SIG-M5 (cell line): ENCODE measurements at places on chromosomes 1 and 21.

DNA sequence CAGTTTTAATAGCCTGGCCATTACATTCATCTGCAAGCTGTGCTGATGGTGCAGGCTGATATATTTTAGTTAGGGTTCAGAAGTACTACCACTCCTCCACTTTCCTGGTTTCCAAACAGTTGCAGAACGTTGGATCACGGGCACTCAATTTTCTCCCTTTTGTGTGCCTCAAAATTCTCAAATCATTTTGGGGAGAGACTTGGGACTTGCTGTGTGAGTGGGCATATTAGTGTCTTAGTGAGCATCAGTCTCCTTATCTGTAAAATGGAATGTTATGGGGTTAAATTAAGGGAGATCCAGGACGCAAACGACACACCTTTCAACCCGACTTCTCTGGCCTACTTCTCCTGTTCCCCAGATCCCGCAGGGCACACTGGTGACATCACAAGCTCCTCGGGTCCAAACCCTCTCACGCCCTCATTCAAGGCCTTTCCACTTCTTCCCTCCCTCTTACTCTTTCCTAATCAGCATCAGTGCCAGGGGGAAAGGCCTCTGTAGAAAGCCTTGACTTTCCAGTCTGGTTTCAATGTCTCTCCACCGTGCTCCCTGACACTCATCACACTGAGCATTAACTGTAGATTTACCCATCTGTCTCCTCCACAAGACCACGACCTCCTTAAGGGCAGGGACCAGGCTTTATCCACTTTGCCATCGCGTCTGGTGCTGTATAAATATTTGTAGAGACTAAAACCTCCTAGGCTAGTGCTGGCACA is 1.2 kb downstream of the PIGP start:
- no peak for DNase-seq

- no peak for DNase-seq
Observed at GRCh38 chr1:211296396-211296795, 30.2 kb upstream of the TRAF5 start.

GRCh38 chr1:99886841-99887240 is 36.7 kb downstream of the AGL start:
- DNase-seq = no peak

DNA sequence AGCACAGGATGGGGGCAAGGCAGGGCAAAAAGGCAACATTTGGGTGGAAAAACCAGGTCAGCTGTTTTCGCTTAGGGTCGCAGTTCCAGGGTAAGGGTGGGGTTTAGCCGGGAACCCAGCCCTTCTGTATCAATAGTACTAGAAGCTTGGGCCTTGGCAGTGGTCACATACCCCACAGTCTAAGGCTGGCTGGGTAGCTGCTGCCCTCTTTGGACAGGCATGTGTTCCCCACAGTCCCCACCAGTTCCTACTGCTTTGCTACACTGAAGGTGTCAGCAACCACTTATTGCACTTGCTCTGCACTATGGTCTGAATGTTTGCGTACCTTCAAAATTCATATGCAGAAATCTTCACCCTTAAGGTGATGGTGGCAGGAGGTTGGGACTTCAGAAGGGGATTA is 349.8 kb downstream of the LTN1 start:
- no peak for DNase-seq

DNA sequence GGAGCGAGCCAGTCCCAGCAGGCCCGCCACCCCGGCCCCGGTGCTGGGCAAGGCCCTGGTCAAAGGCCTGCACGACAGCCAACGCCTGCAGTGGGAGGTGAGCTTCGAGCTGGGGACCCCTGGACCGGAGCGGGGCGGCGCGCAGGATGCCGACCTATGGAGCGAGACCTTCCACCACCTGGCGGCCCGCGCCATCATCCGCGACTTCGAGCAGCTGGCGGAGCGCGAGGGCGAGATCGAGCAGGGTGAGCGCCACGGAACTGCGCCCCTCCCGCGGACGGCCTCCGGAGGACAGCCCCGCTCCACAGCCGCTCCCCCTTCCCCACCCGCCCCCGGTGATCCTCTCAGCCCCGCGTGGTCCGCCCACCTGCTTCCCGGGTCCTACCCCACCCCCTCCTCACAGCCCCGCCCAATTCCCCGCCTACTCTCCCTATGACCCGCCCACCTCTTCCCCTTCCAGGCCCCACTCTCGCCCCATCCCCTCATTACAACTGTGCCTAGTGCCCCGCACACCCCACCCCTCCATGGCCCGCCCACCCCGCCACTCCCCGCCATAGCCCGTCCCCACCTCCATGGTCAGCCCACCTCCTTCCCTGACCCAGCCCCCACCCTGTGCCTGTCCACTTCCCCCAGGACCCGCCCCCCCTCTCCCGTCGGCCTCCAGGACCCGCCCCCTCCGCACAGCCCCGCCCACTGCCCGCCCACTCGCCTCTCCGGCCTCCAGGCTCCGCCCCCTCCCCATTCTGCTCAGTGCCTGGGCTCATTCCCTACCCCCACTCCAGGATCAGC is 52.7 kb downstream of the VWA5B1 start:
- no peak for DNase-seq

GRCh38 chr1:103517380-103518047 is 8.0 kb upstream of the RNPC3 start:
- DNase-seq = no peak

DNA sequence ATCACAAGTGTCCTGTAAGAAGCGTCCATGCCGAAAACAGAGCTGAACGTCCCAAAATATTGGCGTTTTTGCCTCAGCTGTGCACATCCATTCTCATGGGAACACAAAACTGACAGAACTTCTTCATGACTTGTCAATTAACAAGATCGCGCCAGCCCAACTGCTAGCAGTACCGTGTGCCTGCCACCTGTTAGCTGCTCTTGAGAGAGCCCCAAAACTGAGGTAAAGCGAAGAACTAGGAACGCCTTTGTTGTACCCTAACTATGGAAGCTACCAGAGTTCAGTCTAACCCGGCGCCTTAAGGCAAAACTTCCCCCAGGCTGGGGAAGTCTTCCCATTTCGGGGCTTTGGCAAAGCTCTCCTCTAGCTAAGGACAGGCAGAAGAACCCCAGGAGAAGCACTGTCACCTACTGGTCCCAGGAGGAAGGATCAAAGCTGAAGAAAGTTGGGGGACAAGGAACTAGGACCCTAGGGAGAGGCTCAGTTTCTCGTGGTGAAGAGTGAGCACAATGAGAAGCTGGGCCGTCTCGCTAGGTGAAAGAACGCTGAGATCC is 719 bp downstream of the EYA3 start:
- no peak for DNase-seq

GRCh38 chr1:157994704-157995582 is 1.5 kb downstream of the KIRREL1 start:
- no peak for DNase-seq

DNA sequence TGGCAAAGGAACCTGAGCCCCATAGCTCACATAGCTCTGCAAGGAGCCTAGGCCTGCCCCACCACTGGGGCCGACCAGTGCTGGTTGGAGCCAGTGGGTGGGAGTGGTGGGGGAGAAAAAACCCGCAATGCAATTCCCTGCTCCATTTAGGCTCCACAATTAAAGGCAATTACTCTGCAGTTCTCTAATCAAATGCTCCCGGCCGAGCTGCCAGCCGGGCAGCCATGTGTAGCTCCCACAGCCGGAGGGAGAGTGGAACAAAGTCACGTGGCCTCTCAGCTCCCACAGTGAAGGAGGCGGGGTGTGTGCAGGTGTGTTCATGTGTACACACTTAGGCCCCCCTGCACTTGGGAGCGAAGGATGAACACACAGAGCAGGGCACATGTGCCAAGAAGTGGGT is 81.6 kb downstream of the KIRREL1 start:
- no peak for DNase-seq

- no peak for DNase-seq
Observed at GRCh38 chr1:30452170-30452569, 271.2 kb downstream of the MATN1 start.

GRCh38 chr1:26283279-26283853 is 3.5 kb downstream of the SH3BGRL3 start:
- DNase-seq = no peak

GRCh38 chr1:187862506-187862905 is 1033.8 kb downstream of the PLA2G4A start:
- no peak for DNase-seq

- DNase-seq = no peak
Observed at GRCh38 chr1:207084232-207084631, 4.4 kb upstream of the C4BPB start.

DNA sequence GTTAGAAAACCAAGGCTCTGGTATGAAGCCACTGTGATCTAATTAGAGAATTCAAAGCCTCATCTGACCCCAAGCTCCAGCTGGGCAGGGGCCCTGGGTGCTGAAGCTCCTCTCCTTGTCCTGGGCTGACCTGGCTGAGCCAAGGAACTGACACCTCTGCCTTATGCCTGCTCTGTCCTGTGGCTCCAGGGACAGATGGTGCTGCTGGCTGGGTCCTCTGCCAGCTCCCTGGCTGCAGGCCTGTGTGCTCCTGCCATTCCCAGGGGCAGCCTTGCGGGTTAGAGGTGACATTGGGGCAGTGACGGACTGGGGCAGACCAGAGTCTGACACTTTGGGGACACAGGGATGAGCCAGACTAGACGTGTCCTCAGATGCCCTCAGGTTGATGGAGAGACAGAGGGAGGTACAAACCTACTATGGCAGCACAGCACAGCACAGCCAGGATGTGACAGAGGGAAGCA is 11.8 kb downstream of the ACOT11 start:
- DNase-seq = no peak

DNA sequence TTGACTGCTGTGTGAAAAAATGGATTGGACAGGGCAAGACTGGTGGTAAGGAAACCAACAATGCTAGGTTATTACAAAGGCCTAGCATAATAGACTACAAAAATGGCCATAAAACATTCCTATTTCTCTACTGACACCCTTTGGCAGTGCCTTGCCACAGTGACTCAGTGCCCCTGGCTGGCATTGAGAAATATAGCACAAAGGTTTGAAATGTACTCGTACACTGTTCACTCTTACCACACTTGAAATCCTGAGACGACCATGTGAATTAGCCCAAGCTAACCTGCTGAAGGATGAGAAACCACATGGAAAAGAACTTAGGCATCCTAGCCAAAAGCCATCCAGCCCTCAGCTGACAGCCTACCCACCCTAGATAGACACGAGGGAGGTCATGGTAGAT is 149.8 kb upstream of the PALMD start:
- DNase-seq = no peak

GRCh38 chr1:206808615-206809014 is 36.3 kb upstream of the IL10 start:
- DNase-seq = no peak

DNA sequence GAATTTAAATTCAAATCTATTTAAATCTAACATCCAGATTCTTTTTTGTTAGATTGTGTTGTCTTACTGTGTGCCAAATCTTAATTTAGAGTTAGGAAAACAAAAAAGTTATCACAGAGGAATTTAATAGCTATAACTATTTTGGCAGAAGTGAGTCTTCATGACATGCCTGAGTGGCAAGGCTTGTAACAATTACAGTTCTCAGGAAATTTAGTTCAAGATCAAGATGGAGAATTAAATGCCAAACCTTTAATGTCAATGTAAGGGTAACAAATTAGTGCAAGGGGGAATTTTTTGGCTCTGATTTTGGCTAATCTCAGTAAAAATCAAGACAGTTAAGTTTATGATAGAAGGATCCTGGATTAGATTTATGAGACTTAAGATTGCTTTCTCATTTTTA is 58.4 kb downstream of the GDAP2 start:
- DNase-seq = no peak

GRCh38 chr1:18047122-18047521 is 60.5 kb upstream of the IGSF21 start:
- no peak for DNase-seq

DNA sequence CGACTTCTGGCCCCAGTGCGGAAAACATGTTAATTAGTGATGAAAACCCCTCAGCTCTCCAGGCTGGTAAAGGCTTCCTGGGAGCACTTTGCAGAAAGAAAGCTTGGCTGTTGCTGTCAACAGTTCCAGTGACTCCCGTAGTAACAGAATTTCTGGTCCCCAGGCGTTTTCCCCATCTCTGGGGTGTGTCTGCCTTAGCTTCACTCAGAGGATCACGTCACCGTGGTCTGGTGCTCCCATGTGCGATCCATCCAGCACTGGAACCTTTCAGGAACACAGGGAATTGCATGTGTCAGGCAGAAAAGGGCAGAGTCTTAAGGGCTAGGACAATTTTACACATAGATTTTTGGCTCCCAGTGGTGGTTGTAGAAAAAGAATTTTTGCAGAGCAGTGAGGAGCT is 470.4 kb upstream of the USP24 start:
- no peak for DNase-seq

DNA sequence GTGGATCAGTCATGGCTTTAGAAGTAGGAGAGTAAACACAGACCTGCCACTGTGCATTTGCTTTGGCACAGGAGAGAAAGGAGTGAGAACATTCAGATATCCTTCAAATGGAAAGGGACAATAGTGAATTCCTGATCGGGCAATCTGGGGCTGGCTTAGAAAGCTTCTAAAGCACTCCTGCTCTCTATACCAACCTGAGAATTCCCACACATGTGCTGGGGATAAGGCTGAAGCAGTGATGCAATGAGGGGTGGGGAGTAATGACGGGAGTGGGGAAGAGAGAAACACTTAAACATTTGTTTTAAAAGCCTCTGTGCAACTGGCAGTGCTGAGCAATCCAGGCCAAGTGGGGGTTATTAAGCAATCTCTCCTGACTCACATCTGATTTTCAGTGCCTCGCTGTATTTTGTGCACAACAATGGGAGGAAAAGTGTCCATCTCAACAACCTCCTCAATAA is 108.8 kb downstream of the KIAA0319L start:
- no peak for DNase-seq

- DNase-seq = no peak
Observed at GRCh38 chr1:70628973-70629372, 217.9 kb downstream of the CTH start.

DNA sequence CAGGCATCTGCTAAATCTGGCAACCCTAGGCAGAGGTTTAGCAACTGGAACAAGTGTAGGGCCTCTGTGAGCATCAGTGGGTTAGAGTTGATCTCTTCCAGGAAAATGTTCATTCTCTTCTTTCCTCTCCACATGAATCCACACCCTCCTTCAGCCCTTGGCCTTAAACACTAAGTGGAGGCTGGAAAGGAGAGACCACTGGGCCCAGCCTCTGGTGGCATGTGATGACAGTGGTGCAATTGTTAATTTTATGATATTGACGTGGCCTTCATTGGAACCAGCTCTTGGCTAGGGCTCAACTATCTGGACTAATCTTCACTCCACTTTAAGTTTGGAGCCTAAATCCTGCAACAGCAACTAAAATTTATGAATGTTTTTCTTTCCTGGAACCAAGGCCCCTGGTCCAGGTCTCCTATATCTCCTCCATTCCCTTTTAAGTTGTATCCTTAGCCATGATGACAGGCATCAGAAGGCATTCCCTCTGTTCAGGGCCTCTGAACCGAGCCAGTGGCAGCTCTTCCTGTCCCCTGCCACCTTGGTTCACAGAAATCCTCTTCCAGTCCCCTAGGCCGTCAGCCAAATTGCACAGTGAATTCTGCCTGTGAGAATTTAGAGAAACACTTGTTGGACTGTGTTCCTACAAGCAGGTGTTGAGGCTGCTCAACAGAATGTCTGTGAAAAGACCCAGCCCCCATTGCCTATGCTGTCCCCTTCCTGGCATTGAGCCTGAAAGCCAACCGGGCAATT is 132.2 kb downstream of the PSMG1 start:
- no peak for DNase-seq

- no peak for DNase-seq
Observed at GRCh38 chr21:42125571-42126544, 54.7 kb downstream of the UMODL1 start.

GRCh38 chr1:160993544-160994193 is 27.3 kb downstream of the F11R start:
- no peak for DNase-seq
